ENCODE measurements at places on chromosomes 11 and 22.

- no peak for DNase-seq
These were observed 60.0 kb downstream of the LIF start for GRCh38 chr22:30186510-30186909.

- no peak for DNase-seq
These were observed 40.4 kb upstream of the MAPK1 start for GRCh38 chr22:21907638-21908522.

- no peak for DNase-seq
These were observed 4.5 kb downstream of the PRDM10 start for GRCh38 chr11:129998107-129998506.

GRCh38 chr11:57072640-57073039 is 83.9 kb downstream of the OR5AK2 start:
- DNase-seq, result no peak

DNA sequence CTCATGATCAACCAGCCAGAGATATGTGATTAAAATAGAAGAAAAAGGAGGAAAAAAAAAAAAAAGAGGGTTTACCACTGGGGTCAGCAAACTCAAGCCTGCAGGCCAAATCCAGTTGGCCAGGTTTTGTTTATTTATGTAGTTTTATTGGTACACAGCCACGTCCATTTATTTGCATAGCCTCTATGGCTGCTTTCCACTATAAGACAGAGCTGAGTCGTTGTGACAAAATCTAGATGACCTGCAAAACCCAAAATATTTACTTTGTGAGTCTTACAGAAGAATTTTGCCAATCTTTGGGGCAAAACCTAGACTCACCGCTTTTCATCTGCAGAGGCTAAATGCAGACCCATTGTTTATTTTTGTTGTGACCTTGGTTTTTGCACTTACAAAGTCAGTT is 87.1 kb downstream of the TENM4 start:
- no peak for DNase-seq

GRCh38 chr11:44116234-44116830 is 20.9 kb downstream of the EXT2 start:
- no peak for DNase-seq

DNA sequence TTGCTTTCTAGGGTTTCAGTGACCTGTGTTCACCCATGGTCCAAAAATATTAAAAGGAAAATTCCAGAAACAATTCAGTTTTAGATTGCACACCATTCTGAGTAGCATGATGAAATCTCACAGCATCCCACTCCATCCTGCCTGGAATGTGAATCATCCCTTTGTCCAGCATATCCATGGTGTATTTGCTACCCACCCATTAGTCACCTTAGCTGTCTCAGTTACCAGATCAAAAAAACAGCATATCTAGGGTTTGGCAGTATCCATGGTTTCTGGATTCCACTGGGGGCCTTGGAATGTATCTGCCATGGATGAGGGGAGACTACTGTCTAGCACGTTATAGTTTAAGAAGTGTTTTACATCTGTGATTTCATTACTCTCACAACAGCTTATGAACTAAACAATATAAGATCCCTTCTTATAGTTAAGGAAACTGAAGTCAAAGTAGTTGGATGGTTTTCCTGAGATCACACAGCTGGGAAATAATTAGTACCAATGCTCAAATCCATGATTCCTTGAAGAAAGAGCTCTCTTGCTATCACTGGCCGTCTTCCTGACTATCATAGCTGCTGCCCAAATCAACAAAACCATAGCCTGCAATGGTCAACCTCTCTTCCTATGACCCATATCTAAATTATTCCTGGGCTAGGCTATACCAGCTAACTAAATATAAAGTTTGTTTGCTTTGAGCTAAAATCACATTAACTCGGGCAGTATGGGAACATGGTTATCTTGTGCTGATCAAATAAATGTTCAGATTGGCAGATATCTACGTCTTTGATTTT is 122.6 kb downstream of the MICAL2 start:
- DNase-seq, result no peak

Measured in activated naive CD4-positive, alpha-beta T cell treated with Interleukin-2 at 50 U/mL for 16 hours (primary cell).